ENCODE measurements at places on chromosomes 12 and 14.

DNA sequence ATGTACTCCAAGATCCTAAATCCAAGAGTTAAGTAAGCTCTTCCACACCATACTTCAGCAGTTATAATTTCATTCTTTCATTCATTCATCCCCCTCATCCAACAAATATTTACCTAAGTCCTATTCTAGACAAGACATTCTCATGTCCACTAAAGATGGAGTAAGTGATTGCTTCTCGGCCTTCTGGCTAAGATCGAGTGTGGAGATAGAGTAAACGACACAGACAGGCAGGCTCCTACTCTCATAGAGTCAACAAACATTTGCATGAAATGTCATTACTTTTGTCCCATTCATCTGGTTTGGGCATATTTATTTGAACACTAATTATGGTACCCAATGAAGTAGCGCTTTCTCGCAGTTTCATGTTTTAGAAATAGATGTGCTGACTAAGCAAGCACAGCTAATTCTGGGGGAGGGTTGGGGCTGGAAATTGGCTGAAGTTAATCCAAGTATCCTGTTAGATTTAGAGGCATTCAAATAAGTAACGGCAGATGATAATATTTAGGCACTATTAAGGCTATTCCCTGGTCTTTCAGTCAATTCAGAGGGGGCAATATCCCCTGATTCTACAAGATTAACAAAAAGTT, 176.5 kb downstream of the CEP128 start:
- DNase-seq: no peak

GRCh38 chr12:119461636-119462214, 127.2 kb downstream of the CCDC60 start:
- no peak for DNase-seq

DNA sequence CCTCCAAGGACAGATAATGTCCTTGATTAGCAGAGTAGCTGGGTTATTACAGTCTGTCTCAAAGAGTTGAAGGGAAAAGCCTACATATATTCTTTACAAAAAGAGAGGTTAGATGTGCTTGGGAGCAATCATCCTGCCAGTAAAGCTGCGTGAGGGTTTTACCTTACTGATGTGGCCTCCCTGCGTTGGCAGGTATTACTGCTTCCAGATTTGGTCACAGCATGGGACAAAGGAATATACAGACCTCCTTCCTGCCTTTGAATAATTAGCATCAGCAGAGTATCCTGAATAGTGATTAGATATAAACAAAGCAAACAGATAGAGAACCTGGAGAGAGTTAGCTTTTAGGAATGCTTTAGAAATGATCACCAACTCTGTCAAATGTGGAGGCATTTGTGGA, 69.6 kb downstream of the TMTC2 start:
- no peak for DNase-seq

GRCh38 chr14:74401504-74402241, 24.3 kb downstream of the SYNDIG1L start:
- DNase-seq: peak; percentile 67

DNA sequence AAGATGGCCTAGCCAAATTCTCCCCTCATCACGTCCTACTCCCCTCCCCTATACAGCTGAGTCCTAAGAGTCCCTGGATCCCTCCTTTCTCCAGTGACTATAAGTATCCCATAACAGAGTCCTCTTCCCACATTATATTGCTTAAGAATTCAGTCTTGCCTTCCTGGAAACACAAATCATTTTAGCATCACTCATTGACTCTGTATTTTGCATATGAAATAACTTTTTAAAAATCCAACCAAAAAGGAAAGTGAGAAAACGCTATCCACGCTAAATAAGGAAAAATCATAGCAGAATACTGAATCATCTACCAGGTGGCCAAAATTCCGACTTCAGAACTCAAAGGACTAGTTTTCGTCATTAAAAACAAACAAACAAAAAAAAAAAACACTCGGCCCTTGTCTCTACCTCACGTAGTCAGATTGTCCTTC, 130.2 kb downstream of the GCH1 start:
- DNase-seq: no peak

All from activated T-helper 1 cell treated with anti-CD3 and anti-CD28 coated beads, Interleukin-12 subunit alpha, Interleukin-12 subunit beta, Interleukin-2, Interleukin-4 antibody, amounts not matched to agents 30 ng/mL and 10 ng/mL and 1 ng/mL, durations not matched to agents 14 hours and 24 hours and 36 hours (primary cell).